ENCODE measurements at places on chromosomes 16 and 17. TPM values are rescaled to one million over a fixed set of nuclear protein-coding genes. Genes with fewer than 3 reads are reported as not detected.
A peak's percentile ranks its signal among the peaks of the same experiment; 100 is the strongest.

DNA sequence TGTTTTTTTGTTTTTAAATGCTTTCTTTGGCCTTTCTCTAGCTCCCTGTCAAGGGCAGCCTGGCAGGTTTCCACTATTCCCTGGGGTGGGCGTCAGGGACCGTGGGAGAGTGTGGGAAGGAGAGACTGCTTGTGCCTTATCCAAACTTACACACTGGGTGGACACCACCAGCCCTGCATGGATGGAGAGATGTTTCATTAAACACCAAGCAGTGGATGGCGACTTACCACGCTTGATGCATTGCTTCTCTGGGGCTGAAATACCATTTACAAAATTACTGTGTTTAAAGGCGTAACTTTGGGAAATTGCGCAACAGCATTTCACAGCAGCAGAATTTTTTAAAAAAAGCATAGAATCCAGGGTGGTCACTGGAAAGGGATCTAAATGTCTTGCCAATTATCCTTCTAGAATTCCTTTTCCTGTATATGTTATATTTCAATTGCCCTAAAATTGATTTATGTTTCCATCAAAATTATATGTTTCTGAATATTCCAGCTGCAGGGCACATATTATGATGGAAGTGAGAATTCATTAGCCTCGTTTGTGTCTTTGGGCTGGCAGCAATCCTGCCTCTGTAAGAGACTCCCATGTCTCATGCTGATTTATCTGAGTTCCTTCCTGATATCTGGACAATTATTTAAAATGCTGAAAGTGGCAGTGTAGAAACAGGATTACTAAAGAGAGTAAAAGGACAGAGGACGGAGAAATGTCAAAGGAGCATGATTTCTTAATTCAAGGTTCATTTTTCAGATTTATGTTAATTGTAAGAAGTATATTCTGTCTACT, 247.3 kb downstream of the GRIN2A start:
- DNase-seq = no peak

Gene ZNF174
- 7.7 TPM for total RNA-seq

Gene TMEM92
- total RNA-seq = 3.4 TPM

GRCh38 chr16:2331199-2331930, 9.2 kb downstream of the ABCA3 start:
- DNase-seq = no peak

Gene TEKT5
- total RNA-seq = 0.52 TPM

GRCh38 chr16:47983999-47984580, 171.7 kb downstream of the ABCC12 start:
- no peak for DNase-seq

GRCh38 chr17:12492450-12492849, 173.2 kb upstream of the MYOCD start:
- DNase-seq = no peak

Gene CBLN1
- 0.39 TPM for total RNA-seq

DNA sequence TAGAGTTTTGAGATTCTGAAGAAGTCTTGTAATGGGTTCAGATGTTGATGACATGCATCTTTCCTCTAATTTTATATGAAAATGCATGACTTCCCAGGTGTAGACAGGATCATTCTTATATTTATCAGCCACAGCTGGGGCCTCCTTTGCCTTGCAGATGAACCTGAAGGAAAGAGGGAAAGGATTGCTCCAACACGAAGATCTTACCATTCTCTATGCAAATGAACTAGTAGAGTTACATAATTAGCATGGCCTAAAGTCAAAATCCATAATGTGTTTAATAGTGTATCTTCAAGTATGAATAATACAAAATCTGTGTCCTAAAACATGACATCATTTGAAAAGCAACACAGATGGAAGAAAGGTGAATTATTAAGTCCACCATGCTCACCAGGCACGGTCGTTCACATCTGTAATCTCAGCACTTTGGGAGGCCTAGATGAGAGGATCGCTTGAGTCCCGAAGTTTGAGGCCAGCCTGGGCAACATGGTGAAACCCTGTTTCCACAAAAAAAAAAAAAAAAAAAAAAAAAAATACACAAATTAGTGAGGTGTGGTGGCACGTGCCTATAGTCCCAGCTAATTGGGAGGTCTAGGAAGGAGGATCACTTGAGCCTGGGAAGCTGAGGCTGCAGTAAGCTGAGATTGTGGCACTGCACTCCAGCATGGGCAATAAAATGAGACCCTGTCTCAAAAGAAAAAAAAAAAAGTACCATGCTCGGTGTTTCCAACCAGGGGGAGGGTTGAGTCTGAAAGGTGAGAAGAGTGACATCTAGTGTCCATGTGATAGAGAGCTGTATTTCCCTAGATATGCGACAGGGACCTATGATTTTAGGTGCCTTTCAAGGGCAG, 6.3 kb downstream of the VWA3A start:
- DNase-seq = no peak

Gene ELMO3
- total RNA-seq = 60.5 TPM

- no peak for DNase-seq
Observed at GRCh38 chr17:70855401-70856054, 686.2 kb downstream of the KCNJ2 start.

Gene CASKIN1
- 0.15 TPM for total RNA-seq

DNA sequence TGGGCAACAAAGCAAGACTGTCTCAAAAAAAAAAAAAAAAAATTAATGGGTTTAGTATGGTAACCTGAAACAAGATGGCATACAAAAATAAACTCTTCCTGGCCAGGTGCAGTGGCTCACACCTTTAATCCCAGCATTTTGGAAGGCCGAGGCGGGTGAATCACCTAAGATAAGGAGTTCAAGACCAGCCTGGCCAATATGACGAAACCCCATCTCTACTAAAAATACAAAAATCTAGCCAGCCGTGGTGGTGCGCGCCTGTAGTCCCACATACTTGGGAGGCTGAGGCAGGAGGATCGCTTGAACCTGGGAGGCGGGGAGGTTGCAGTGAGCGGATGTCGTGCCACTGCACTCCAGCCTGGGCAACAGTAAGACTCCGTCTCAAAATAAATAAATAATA, 55.7 kb downstream of the PAFAH1B1 start:
- no peak for DNase-seq

- DNase-seq = peak; percentile 88
Observed at GRCh38 chr16:4614571-4615383, at the start of gene UBALD1. Gene UBALD1 (minus strand): TSS chr16:4614888. CDS start chr16:4614797, 91 bp downstream.

DNA sequence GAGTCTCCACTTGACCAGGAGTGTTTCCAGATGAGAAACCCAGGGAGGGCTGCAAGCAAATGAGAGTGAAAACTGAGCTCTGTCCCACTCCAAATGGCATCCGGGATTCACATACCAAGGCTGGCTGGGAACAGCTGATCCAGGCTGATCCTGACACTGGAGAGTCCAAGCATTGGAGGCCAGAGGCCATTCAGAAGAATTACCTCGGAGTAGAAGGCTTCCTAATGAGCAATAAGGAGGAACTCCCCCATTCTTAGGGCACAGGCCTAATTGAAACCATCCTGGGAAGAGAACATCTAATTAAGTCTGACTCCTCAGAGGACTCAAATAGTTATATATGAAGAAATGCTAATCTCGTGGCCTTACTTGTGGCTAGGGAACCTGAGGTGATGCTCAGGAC, 142.8 kb downstream of the PRKCA start:
- DNase-seq = no peak

Gene RDM1
- total RNA-seq = 2.1 TPM

Gene UBE2O
- 18.2 TPM for total RNA-seq

DNA sequence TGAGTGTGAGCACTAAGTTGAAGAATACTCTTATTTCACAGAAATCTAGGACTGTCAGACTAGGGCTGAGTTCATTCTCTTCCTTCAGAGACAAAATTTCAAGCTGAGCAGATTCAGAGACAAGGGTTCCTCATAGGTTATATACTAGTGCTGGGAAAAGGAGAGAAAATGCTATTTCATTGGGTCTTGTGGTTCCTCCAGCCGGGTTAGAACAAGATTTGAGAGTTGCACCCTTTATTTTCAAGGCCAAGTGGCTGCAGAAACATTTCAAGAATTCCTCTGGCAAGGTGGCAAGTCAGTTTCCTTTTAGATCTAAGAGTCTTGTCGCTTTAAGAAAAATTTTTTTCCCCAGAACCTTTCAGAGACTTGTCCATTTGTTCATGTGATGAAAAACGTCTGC, 6.8 kb downstream of the THUMPD1 start:
- DNase-seq = no peak

DNA sequence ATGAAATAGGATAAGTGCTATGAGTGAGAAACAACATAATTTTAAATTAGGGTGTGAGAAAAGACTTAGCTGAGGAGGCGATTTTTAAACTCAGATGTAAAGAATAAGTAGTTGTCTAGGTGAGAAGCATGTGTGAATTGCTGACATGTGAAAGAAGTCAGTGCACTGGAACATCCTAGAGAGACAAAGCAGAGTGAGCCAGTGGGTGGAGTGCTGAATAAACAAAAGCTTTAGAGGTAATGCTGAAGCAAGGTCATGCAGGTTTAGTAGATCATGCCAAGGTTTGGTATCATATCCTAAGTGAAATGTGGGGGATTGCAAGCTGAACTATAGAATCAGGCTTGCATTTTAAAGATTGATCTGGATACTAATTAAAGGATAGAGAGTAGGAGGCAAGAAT, 89.4 kb downstream of the KIF2B start:
- no peak for DNase-seq

Gene LPO
- total RNA-seq = not detected

DNA sequence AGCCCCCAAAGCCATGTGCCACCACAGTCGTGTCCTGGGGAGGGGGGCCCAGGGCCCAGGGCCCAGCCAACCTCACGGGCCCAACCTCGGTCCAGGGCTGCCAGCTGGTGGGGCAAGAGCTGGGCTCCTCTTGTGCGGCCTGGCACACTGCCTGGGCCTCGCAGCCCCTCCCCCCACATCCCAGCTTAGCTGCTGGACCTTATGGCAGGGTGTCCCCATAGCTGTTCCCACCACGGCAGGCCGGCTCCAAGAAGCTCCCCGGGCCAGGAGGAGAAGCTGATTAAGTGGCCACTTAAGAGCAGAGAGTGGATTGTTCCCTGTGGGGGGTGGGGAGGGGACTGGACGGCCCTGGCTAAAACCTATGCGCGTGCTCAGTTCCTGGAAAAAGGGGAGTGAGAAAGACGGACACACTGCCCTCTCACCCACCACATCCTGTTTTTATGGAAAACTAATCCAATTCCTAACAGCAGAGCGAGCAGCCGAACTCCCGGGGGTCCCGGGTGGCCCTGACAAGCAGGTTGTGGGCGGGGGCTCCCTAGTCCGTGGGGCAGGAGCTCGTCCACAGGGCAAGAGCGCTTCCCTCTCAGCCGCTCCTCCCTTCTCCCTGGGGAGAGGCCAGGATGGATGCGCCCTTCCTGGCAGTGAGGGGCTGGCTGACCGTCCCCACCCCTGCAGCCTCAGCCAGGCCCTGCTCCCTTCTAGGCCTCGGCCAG, 16.8 kb downstream of the PIEZO1 start:
- peak; percentile 78 for DNase-seq

- no peak for DNase-seq
Observed at GRCh38 chr17:49987681-49988441, 7.2 kb downstream of the DLX3 start.

DNA sequence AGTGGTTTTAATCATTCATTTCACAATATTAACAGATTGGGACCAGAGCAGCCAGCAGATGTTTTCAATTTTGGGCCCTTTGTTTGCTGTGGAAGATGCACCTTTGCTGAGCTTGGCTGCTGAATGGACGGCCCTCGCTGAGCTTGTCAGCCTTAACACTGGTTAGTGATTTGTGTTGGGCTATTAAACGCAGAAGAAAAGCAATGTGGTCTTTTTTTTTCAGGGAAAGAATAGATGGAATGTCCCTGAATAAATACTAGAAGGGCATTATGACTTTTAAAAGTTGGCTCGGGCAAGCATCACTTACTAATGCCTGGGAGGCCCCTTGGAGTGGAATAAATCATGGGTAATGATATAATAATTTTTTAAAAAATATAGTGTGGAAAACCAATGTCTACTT, 297.0 kb downstream of the MAP2K6 start:
- no peak for DNase-seq

Gene ZPBP2
- total RNA-seq = not detected

Gene ELP5
- total RNA-seq = 42.4 TPM

DNA sequence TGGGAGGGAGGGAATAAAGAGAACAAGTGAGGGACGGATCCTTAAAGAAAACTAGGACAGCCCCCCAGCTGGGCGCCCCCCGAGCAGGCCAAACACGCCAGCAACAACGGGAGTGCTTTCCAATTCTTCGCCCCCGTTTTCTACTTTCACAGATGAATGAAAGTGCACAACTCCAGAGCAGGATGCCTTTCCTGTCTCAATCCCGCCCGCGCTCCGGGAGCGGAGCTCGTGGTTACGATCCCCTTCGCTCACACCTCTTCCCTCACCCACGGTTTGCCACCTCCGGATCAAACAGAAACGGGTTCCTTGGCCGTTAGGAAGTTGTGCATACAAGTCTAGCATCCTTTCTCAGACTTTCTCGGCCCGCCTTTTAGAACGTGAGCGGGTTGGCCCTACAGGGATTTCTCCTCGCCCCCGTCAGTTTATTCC, 680 bp downstream of the SKA2 start:
- DNase-seq = peak; percentile 45

Gene ZNF652
- total RNA-seq = 53.2 TPM

Gene FBXW10
- 0.09 TPM for total RNA-seq

GRCh38 chr16:75248536-75249380, 2.7 kb downstream of the BCAR1 start:
- no peak for DNase-seq

Data from left colon (tissue), 2 donors.